ENCODE measurements at places on chromosomes 5 and 9.
A peak's percentile ranks its signal among the peaks of the same experiment; 100 is the strongest.

DNA sequence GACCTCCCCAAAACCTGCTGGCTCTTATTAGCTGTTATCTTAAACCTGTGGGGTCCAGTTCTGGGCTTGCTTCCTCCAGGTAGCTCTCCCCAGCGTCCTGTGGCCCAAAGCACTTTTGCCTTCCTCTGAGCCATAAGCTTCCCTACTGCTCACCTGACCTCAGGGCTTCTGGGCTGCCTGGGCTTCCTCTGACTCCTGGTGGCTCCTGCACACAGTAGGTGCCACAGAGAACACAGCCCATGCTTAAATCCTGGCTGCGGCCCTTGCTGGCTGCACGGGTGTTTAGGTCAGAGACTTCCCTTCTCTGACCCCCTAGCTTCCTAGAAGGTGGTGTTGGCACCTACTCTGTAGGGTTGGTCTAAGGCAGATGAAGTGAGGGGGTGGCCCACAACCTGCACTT, 2.5 kb downstream of the RALGDS start:
- no peak for DNase-seq

DNA sequence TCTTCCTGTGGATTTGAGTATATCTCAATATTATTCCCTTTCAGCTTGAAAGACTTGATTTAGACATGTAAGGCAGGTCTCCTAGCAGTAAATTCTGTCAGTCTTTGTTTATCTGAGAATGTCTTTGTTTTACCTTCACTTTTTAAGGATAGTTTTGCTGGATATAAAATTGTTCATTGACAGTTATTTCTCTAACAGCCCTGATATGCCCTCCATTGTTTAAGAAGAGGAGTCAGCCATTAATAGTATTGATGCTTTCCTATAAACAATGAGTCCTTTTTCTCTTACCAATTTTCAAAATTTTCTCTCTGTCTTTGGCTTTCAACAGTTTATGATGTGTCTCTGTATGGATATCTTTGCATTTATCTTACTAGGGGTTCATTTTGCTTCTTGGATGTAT, 163.5 kb upstream of the ANKRD55 start:
- no peak for DNase-seq

DNA sequence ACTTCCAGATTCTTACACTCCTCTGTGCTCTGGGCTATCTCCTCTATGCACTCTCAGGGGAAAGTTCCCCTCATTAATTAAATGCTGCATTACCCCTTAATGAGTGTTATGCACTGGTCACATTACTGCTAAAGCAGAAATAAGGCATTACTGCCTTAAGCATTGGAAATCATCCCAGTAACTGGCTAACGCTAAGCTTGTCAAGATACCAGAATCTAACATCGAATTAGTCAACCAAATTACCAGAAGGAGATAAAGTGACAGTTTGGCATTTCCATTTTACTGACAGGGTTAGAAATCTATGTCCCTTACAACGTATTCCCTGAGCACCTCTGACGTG, 69.5 kb upstream of the FAM169A start:
- DNase-seq, result no peak

DNA sequence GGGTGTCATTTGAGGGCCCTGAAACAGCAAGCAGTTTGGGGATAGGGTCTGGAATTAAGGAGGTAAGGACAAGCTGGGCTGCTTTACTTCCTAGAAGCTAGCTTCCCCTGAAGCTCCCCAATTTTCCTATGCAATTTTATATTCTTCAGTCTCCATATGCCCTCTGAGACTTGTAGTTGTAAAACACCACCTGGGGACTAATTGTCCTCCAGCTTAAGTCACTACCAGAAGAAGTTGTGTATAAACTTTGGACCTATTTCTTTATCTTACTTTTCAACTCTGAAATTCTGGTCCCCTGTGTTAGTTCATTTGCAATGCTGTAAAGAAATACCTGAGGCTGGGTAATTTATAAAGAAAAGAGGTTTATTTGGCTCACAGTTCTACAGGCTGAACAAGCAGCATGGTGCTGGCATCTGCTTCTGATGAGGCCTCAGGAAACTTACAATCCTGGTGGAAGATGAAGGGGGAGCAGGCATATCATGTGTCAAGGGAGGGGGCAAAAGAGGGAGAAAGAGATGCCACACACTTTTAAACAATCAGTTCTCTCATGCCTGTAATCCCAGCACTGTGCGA, 41.1 kb upstream of the CPEB4 start:
- DNase-seq, result no peak

- no peak for DNase-seq
Measured at GRCh38 chr5:142072488-142072887, 36.1 kb upstream of the NDFIP1 start.

GRCh38 chr5:1510151-1510561, 13.6 kb downstream of the LPCAT1 start:
- no peak for DNase-seq

DNA sequence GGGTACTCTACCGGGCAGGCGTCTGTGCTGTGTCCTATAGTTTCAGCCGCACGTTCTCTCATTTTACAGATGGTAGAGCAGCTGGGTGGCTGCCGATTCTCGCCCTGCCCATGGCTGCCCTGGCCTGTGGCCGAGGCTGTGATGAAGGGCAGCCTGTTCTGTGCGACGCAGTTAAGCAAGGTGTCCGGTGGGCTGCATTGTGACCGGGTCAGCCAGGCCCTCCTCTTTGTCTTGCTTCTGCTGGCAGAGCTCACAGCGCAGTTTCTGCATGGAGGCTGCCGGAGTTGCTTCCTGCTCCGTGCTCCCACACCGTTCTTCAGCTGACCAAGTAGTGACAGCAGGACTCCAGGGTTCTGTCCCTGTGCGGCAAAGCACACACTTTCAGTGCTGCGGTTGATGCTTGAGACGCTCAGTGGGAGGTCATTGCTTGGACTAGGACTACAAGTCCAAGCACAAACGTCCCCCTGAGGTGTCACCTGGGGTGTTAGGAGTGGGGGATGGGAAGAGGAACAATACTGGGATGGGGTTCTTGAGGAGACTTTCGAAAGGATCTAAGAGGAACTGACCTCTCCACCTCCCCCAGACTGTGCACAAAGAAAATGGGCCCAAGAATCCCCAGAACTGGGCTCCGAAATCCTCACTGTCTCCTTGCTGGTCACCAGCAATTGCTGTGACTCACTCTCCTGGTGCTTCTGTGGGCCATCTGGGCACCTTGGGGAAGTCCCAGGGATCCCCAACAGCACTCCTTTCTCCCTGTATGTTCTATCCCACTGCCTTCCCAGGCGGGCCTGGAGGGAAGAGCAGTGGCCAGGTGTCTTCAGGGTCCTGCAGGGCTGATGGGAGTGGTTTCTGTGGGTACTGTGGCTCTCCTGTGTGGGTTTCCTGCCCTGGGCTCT, 58.2 kb downstream of the GADD45G start:
- DNase-seq, result no peak

GRCh38 chr5:136194576-136194975, 1.6 kb upstream of the SMIM32 start:
- no peak for DNase-seq

DNA sequence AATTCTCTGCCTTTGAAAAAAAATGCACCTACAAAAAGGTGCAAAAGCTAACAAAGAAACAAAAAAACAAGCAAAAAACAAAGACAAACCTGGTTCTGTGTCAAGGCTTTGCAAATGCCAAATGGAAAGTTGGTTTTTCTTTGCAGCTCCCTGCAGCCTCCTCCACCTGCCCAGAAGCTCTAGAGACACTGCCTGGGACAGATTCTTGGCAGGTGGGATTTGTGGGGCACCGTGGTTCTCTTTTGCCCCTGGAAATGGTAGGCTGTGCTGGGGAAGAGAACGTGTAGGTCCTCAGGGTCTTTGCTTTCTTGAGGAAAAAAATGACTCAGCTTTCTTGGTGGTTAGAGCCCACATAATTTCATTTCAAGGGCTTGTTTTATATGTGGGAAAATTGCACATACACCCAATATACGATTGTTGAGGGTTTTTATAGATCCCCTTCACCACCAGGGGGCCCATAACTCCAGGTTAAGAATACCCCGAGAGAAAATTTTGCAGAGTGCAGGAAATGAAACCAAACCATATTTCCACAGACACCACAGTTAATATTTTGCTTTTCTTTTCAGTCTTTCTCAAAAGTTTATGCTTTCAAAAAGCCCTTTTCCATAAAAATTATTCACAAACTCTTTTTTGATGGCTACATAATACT, 58.7 kb downstream of the NXNL2 start:
- peak; percentile 74 for DNase-seq

- DNase-seq, result peak; percentile 80
Measured at GRCh38 chr5:93378073-93378472, 202.9 kb downstream of the NR2F1-AS1 start.

DNA sequence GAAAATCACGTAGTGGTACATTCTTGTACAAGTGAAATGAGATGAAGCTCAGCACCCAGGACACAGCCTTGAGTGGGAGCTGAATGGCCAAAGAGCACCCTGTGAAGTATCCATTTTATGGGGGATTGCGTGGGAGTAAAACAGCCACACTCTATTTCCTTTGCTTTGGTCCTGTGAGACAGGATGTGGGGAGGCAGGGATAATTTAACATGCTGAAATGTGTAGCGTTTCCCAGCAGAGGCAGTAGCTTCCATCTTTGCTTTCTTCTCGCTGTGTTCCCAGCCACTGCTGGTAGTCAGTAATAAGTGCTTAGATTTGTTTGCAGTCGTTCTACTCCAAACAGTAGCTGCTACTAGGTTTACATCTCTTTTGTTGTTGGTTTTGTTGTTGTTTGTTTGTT, 4.4 kb downstream of the IL31RA start:
- DNase-seq, result peak; percentile 24

- DNase-seq, result peak; percentile 39
Measured at GRCh38 chr5:179699616-179700237, 960 bp downstream of the CANX start.

GRCh38 chr5:143166661-143167420, 236.6 kb downstream of the NR3C1 start:
- no peak for DNase-seq

DNA sequence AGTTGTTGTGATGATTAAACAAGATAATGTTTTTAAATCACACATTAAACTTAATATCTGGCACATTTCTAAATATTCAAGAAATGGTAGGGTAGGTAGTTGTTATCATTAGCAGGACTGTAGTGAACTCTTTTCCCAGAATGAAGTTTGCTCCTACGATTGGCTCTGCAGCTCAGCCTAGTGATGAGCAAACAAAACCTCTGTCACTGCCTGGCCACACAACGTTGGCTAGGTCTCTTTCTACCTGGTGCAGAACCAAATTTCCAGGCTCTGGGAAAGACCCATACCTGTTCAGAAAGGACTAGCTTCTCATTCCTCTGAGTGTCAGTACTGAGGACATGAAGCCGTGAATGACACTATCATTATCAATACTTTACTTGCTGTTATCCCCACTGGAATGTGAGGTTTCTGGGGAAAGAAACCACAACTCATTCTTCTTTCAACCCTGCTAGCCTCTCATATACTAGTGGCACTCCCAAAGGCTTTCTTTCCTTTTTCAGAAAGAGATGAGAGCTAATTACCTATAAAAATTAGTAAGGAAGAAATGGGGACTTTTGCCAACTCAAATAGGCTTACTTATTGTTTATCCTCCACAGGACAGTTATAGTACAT, 219.3 kb upstream of the TRIM32 start:
- peak; percentile 20 for DNase-seq

DNA sequence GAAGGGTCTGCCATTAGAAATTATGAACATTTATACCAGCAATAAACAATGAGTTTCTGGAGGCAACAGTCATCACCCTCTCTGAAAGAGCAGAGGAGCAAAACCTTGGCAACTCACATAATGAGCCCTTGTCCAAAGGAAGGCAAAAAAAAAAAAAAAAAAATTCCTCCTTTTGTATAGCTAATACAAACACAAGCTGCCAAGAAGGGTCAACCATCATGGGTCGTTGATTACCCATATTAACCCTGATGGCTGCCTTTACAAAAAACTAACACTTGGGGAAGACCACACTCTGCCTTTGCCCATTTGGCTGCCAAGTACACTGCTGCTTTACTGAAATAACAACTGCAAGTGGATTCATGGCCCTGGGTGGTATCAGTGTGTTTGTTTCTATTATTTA, 272.7 kb downstream of the ADAMTSL1 start:
- DNase-seq, result no peak

Data from EH (cell line).